NCI-H187 treated with DMSO at 0.1 percent for 48 hours (cell line): ENCODE measurements at places on chromosomes 2 and 18.

GRCh38 chr2:14751581-14751980 is 119.1 kb downstream of the LRATD1 start:
- no peak for DNase-seq

DNA sequence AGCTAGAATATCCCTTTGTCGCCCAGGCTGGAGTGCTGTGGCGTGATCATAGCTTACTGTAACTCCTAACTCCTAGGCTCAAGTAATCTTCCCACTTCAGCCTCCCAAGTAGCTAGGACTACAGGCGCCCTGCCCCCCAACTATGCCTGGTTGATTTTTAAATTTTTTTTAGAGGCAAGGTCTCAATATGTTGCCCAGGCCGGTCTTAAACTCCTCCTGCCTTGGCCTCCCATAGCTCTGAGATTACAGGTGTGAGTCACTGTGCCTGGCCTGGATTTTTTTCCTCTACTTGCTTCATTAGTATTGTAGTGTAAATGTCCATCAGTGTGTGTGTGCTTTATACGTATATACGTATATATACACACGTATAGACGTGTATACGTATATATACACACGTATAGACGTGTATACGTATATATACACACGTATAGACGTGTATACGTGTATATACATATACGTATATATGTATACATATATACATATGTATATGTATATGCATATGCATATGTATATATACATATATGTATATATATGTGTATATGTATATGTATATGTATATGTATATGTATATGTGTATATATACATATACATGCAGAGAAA is 124.4 kb downstream of the DIS3L2 start:
- no peak for DNase-seq

DNA sequence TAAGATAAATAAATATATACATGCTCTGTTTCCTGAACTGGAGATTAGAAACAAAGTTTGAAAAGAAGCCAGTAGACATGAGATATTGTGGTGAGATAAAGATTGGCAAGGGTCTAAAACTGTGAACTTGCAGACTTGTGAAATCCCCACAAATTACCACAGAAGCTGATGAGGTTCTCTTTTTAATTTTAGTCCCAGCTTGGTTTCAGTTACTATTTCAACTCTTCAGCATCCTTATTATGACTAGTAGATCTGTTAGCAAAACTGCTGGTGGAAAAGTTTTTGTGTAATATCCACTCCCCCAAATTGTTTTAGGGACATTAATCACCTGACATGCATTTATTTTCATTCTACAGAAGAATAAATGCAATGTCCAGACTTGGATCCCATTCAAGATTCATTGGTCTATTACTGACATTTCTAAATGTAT is 20.8 kb downstream of the RASGRP3 start:
- no peak for DNase-seq

GRCh38 chr18:12027046-12027445 is 45.7 kb downstream of the IMPA2 start:
- no peak for DNase-seq

DNA sequence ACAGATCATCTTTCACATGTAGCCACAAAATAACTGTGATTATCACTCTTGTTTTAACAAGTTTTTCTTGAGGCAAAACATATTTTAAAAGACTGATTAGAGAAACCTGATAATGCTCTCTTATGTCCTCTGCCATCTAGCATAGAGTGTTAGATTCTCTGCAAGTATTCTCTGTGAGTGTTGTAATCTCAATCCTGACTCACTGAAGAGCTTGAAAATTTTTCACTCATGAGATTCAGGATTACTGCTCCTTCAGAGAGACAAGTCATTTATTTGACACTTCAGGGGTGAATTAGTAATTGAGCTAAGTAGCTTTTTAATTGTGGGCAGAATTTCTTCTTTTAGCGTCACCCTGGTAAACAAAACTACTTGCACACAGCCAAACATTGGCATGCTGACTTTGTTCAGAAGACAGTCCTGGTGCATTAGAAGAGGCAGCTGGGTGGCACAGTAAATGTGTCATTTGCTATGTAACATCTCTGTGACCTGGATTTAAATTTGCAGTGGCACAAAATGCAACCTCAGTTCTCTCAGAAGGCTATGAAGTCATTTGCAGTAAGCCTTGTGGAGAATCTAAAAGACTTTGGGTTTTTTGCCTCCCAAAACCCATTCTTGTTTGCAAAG is 172.9 kb downstream of the LRP1B start:
- DNase-seq, result no peak

DNA sequence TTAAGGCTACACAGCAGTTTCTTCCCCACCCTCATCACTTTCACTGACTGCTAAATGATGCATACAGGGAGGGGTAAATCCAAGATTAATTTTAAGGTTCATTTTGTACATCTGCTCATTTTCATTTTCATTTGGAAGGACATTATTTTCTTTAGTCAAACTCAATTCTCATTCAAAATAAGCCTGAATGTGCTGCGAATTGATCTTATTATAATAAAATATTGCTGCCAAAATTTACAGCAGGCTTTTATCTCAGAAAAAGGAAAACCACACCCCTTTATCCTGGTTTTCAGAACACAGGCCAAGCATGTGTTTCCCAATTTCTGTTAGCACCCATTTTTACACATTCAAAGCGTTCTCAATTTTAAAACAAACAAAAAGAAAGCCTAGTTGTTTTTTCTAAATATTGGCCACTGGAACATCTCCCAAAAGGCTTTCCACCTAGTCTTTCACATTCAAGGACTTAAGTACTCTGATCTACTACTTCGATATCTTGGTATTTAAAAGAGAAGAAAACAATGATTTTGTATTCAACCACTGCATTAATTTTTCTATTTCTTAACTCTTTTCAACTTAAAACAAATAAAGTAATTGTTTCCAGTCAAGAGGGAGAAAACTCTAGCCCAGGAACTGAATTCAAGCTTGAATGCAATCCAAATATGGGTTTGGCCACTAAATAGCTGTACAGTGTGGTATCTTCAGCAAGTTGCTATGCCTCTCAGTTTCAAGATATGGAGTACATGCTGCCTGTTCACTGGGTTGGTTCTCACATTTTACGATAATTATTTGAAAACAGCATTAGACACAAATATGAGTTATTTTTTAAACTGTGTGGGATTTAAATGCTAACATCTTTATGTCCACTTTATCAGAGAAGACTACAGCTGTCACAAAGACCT is 52.5 kb downstream of the CDH2 start:
- no peak for DNase-seq

GRCh38 chr18:13175754-13176210 is 42.8 kb upstream of the LDLRAD4 start:
- DNase-seq, result no peak

DNA sequence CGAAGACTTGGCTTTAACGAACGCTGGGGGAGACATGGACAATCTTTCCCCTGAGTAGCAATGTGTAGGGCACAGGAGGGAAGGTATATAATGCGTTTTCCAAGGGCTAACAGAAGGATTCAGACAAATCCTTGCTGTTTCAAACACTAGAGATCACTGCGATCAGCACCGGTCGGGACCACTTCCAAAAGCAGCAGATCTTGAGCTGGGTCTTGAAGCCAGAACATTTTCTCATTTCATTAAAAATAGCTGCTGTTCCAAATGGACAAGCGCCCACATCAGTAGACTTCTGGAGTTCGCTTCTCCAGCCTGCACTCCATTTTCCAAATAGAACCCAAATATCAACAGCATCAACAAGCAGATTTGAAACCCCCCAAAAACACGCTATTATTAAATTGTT is 65.1 kb upstream of the MAPRE2 start:
- DNase-seq, result no peak

DNA sequence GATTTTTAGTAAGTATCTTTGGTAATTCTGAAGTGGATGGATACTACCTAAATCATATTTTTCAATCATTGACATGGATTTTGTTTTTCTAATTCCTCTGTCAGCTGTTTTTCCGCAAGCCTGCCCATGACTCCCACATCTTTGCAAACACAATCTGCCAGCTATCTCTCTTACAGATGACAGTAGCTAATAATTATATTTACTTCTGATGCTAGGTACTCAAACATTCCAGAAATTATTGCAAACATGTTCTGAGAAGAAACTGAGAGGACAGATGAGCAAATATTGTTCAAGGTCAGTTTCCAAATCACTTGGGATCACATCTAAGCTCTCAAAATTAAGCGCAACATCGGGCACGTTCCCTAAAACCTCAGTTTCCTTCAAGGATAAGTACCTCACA is 270.0 kb upstream of the CDH19 start:
- DNase-seq, result no peak

GRCh38 chr2:134558208-134558830 is 160.5 kb downstream of the TMEM163 start:
- no peak for DNase-seq

GRCh38 chr2:70199320-70199864 is 8.6 kb upstream of the C2orf42 start:
- DNase-seq, result no peak

GRCh38 chr2:76169276-76170008 is 458.7 kb upstream of the GCFC2 start:
- DNase-seq, result no peak

- no peak for DNase-seq
Observed at GRCh38 chr2:20524412-20525040, 77.7 kb downstream of the RHOB start.

GRCh38 chr2:31863867-31864266 is 146.9 kb downstream of the MEMO1 start:
- DNase-seq, result no peak

- no peak for DNase-seq
Observed at GRCh38 chr2:28035163-28035690, 144.7 kb downstream of the BABAM2 start.

GRCh38 chr2:240596491-240596931 is 10.0 kb downstream of the CAPN10 start:
- no peak for DNase-seq

- no peak for DNase-seq
Observed at GRCh38 chr2:108194409-108195132, 45.2 kb upstream of the SULT1C3 start.

DNA sequence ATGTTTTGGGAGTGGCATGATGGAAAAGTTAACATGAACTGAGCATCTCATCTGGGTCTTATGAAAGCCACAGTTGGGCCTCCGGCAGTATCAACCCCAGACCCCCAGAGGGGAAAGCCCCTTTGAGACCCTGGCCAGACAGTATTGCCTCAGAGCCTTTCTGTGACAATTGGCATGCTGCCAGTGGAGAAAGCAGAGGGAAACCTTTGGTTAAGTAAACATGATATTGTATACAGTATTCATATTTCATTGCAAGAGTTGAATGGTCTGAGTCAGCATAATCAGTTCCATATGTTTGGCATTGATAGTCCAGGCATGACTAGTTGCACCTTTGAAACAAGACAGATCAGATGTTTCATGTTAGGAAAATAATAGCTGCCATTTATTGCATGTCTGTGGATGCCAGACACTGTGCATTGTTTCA is 20.0 kb downstream of the MERTK start:
- DNase-seq, result no peak

DNA sequence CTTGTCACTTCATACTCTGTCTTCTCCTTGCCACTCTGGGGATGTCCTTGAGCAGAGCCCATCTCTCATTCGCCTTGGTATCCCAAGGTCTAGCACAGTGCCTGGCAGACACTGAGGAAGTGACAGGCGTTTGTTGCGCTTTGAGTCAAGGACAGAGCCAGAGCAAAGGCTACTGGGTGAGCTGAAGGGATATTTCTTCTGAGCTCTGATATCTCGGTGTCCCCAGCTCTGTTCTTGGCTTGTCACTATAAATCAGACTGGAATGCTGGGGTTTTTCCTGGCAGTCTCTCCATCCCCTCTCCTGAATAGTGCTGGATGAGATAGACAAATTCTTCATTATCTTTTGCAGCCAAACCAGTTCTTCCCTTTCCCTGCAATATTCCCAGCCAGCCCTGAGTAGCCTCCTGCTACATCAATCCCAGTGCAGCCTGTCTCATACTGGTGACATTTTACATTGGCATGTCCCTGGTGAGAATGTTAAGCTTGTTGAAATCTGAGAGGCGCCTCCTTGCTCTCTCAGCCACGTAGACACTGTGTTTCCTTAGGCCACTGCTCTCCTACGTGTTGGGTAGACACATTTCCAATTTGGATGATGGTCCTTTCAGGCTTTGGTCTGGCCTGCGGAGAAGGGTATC is 61.7 kb downstream of the CTIF start:
- DNase-seq, result no peak

DNA sequence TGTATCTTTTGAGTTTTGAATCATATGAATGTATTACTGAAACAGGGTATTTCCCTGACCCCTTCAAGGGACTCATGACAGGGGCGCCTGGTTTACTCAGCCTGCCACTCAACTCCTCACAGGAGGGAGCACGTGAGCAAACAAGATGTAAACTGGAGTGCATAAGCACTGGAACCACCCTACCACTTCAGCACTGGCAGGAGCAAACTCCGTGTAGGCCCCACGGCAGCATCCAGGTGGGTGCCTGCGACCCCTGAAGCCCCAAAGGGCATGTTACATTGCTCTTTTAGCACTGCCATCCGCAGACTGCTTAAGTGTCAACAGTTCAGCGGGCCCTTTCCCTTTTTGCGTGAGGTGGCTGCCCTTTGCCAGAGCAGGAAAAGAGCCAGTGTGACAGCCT is 8.2 kb upstream of the DAPL1 start:
- no peak for DNase-seq

DNA sequence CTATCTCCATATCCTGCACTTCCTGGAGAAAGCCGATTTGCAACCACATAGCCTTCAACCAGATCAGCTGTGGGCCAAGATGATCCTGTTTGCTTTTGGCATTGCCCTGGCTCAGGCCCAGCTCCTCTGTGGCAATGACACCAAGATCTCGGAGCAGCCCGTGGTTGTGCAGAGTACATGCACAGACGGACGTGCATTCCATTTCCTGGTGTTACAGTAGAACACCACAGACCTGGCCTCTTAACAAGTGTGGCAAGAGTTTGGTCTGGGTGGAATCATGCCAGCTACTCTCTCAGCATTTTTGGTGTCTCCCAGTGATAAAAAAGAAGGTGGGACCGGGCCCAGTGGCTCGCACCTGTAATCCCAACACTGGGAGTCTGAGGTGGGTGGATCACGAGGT is 20.0 kb downstream of the MALT1 start:
- no peak for DNase-seq

DNA sequence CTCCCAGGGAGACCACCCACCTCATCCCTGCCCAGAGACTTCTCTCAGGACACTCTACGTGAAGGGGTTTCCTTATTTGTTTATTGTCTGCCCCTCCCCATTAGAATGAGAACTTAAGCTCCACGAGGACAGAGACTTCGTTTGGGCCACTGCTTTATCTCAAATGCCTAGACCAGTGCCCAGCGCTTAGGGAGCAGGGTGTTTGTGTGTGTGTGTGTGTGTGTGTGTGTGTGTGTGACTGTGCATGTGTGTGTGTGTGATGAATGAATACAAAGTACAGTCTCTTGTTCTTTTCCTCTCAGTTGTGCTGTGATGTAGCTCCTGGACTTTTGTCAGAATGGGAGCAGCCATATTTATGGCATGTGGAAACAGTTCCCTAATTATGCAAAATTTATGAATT is 34.4 kb upstream of the CABYR start:
- DNase-seq, result no peak
